ENCODE measurements at places on chromosomes 7 and 10.
A peak's percentile ranks its signal among the peaks of the same experiment; 100 is the strongest.

DNA sequence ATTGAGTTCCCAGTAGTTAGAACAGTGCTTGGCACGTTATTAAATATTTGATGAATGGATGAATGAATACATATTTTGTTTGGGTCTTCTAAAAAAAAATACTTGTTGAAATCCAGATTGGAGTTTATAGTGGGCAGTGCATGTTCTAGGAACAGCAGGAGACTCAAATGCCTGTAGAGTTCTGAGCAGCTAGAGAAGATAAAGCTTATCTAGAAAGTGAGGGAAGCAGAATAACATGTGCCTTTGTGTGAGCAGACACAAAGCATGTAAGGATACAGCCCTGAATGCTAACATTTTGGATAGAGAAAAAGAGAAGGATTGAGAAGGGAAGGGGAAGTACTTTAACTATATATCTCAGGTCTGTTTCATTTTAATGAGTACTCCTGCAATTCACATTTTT, 71.9 kb downstream of the SRI start:
- no peak for DNase-seq
- no peaks in the 10 kb centered on the region for H3K27me3 ChIP-seq
- H3K4me1 ChIP-seq = no peaks in the 10 kb centered on the region
- H3K27ac ChIP-seq = no peak overlapping the region
- H3K36me3 ChIP-seq = peaks cover 8% of the 10 kb centered on the region
- H3K4me3 ChIP-seq = no peak overlapping the region

DNA sequence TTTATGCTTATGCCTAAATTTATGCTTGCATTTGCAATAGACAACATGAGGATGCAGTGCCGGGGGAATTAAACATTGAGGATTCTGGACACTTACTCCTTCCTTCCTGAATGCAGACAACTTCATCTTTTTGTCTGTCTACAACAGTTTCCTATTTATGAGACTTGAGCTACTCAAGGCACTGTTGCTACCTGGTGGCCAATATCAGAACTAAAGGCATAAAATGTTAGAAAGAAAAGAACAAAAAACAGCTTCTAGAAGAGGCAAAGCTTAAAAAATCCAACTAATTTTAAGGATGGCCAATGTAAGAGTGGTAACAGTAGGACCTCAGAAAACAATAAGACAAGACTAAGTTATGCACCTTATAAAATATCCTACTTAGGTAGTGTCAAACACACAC, 144.5 kb upstream of the PTN start:
- H3K4me1 ChIP-seq = no peaks in the 10 kb centered on the region
- DNase-seq = no peak
- no peaks in the 10 kb centered on the region for H3K36me3 ChIP-seq
- H3K27me3 ChIP-seq = no peaks in the 10 kb centered on the region
- no peak overlapping the region for H3K4me3 ChIP-seq

GRCh38 chr7:68078157-68078710, 1081.6 kb downstream of the TYW1 start:
- H3K4me3 ChIP-seq = no peak overlapping the region
- H3K27ac ChIP-seq = no peak overlapping the region
- no peaks in the 10 kb centered on the region for H3K36me3 ChIP-seq
- no peaks in the 10 kb centered on the region for H3K27me3 ChIP-seq
- no peak for DNase-seq
- H3K4me1 ChIP-seq = no peaks in the 10 kb centered on the region

DNA sequence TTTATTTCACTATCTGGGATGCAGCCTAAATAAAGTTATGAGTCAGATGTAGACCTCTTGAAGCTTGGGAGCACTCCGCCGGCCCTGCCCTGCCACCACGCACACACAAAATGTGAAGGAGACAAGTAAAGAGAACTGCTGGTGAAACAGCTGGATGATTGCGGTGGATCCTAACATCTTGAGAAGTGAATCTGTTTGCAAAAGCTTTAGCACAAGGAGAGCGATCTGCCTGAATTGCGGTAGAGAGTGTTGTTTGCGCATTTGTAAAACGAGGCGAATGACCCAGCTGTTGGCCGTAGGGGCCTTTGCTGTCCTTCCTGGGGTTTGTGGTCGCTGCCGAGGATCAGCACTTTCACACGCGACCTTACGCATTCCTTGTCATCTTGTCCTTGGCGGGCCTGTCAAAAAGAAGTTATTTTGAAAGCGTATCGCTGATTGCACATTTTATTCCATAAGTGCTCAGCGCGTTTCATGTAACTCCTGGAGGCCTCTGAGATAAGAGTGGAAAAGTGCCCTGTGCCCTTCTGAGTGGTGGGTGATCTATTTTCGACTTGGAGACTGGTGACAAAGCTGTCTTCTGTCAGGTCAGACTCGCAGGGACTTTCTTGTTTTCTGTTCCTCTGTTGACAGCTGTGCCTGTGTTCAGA, 40.8 kb downstream of the RBM20 start:
- H3K27ac ChIP-seq = no peak overlapping the region
- peaks cover 3% of the 10 kb centered on the region for H3K4me1 ChIP-seq

- peaks cover 11% of the 10 kb centered on the region for H3K4me1 ChIP-seq
- H3K36me3 ChIP-seq = peaks cover 2% of the 10 kb centered on the region
- DNase-seq = no peak
Observed at GRCh38 chr7:39720586-39720985, 97.2 kb downstream of the RALA start.

- H3K4me3 ChIP-seq = peak overlapping the region; percentile 66
- peaks cover 50% of the 10 kb centered on the region for H3K27me3 ChIP-seq
- peaks cover 38% of the 10 kb centered on the region for H3K4me1 ChIP-seq
Observed at GRCh38 chr7:80135309-80136104, 876 bp downstream of the GNAI1 start.

GRCh38 chr7:52209614-52210013, 825.8 kb upstream of the POM121L12 start:
- H3K36me3 ChIP-seq = no peaks in the 10 kb centered on the region
- no peaks in the 10 kb centered on the region for H3K27me3 ChIP-seq
- no peaks in the 10 kb centered on the region for H3K4me1 ChIP-seq
- no peak for DNase-seq
- no peak overlapping the region for H3K4me3 ChIP-seq

GRCh38 chr10:115895166-115895565, 377.8 kb downstream of the GFRA1 start:
- H3K36me3 ChIP-seq = no peaks in the 10 kb centered on the region
- H3K4me1 ChIP-seq = no peaks in the 10 kb centered on the region
- no peak overlapping the region for H3K4me3 ChIP-seq
- no peak for DNase-seq

GRCh38 chr7:80879849-80880248, 39.0 kb downstream of the SEMA3C start:
- peaks cover 3% of the 10 kb centered on the region for H3K4me1 ChIP-seq
- no peaks in the 10 kb centered on the region for H3K27me3 ChIP-seq
- no peak overlapping the region for H3K27ac ChIP-seq
- H3K36me3 ChIP-seq = no peaks in the 10 kb centered on the region
- no peak overlapping the region for H3K4me3 ChIP-seq

GRCh38 chr7:93756890-93757289, 133.7 kb downstream of the TFPI2 start:
- H3K36me3 ChIP-seq = no peaks in the 10 kb centered on the region
- H3K4me3 ChIP-seq = no peak overlapping the region
- no peaks in the 10 kb centered on the region for H3K4me1 ChIP-seq
- no peak for DNase-seq
- H3K27me3 ChIP-seq = no peaks in the 10 kb centered on the region
- H3K27ac ChIP-seq = no peak overlapping the region

DNA sequence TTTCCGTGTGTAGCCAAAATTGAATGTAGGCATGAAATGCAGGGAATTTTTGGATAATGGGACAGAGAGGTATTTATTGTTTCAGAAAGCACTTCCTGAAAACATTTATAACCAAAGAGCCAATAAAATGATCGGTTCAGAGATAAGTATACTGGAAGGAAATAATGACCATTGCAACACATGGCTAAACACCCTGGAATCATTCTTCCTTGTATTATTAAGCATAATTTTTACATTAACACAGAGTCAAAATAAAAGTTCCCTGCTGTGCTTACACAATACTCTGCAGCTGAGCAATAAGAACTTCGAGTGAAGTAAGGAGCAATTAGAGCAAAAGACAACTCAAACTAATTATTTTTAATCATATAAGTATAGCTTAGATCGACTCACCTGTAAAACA, 648.3 kb downstream of the TNS3 start:
- DNase-seq = no peak
- no peak overlapping the region for H3K27ac ChIP-seq
- H3K4me3 ChIP-seq = no peak overlapping the region
- H3K4me1 ChIP-seq = no peaks in the 10 kb centered on the region

- no peaks in the 10 kb centered on the region for H3K27me3 ChIP-seq
- H3K4me3 ChIP-seq = no peak overlapping the region
- H3K4me1 ChIP-seq = peaks cover 2% of the 10 kb centered on the region
- DNase-seq = no peak
Observed at GRCh38 chr7:27605689-27606269, 56.9 kb downstream of the HIBADH start.

DNA sequence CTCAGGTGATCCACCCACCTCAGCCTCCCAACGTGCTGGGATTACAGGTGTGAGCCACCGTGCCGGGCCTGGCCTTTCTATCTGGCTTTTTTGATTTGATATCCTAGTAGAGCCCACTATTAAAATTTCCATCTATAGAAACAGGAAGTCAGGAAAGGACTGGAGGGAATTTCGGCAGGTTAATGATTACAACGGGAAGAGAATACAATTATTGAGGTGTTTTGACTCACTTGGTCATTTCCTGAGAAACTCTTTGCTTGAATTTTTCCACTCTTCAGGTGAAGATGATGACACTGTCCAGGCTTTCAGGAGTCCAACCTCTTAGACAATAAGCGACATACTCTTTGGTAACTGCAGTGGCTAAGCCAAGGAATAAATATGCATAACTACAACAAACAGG, 1.1 kb upstream of the MKLN1 start:
- peaks cover 58% of the 10 kb centered on the region for H3K4me1 ChIP-seq
- no peak for DNase-seq
- peaks cover 5% of the 10 kb centered on the region for H3K36me3 ChIP-seq
- peak overlapping the region; percentile 96 for H3K4me3 ChIP-seq

- H3K4me1 ChIP-seq = no peaks in the 10 kb centered on the region
- peaks cover 5% of the 10 kb centered on the region for H3K27me3 ChIP-seq
- no peaks in the 10 kb centered on the region for H3K36me3 ChIP-seq
- no peak for DNase-seq
Observed at GRCh38 chr7:131292141-131292905, 35.4 kb upstream of the MKLN1 start.

DNA sequence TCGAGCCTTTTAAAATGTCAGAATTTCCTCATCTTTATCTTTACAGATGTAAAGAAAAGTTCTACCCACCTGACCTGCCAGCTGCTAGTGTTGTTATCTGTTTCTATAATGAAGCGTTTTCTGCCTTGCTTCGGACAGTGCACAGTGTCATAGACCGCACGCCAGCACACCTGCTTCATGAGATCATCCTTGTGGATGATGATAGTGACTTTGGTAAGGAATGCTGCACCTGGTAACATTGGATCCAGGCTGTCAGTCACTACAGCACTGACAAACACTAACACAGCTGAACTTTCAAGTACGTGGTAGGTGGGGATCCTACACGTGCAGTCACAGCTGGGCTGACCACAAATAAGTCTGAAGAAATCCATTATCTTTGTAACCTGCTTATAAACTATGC, 77.6 kb downstream of the GALNT11 start:
- peaks cover 7% of the 10 kb centered on the region for H3K4me1 ChIP-seq
- peaks cover 26% of the 10 kb centered on the region for H3K36me3 ChIP-seq
- no peak overlapping the region for H3K4me3 ChIP-seq

- no peak for DNase-seq
- no peaks in the 10 kb centered on the region for H3K4me1 ChIP-seq
- no peak overlapping the region for H3K27ac ChIP-seq
- H3K27me3 ChIP-seq = no peaks in the 10 kb centered on the region
- no peaks in the 10 kb centered on the region for H3K36me3 ChIP-seq
Observed at GRCh38 chr10:53115660-53116059, 343.1 kb upstream of the MBL2 start.

- H3K4me1 ChIP-seq = no peaks in the 10 kb centered on the region
- H3K27me3 ChIP-seq = no peaks in the 10 kb centered on the region
- no peaks in the 10 kb centered on the region for H3K36me3 ChIP-seq
- no peak for DNase-seq
- H3K4me3 ChIP-seq = no peak overlapping the region
- H3K27ac ChIP-seq = no peak overlapping the region
Observed at GRCh38 chr10:106440355-106440754, 724.2 kb downstream of the SORCS1 start.

DNA sequence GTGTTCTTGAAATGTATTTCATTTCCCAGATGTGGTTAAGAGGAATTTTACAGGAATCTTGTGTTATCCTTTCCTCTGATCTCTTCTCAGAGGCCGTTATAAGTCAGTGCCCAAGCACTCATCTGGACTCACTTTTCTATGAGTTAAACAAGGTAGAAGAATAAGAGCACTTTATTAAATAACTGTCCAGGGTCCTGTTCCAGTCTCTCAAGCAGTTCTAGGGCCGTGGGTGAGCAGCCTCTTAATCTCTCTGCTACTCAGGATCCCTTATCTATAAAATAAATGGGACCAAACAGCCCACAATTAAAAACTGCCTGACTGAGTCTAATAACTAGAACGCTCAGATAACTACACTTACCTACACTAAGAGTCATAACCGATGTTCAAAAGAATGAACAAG, 111.2 kb downstream of the OSBPL3 start:
- no peak for DNase-seq
- H3K27me3 ChIP-seq = no peaks in the 10 kb centered on the region
- peak overlapping the region; percentile 14 for H3K27ac ChIP-seq

GRCh38 chr10:69037489-69037888, 48.9 kb downstream of the KIFBP start:
- H3K4me3 ChIP-seq = no peak overlapping the region
- H3K27me3 ChIP-seq = no peaks in the 10 kb centered on the region
- no peak overlapping the region for H3K27ac ChIP-seq
- no peak for DNase-seq

DNA sequence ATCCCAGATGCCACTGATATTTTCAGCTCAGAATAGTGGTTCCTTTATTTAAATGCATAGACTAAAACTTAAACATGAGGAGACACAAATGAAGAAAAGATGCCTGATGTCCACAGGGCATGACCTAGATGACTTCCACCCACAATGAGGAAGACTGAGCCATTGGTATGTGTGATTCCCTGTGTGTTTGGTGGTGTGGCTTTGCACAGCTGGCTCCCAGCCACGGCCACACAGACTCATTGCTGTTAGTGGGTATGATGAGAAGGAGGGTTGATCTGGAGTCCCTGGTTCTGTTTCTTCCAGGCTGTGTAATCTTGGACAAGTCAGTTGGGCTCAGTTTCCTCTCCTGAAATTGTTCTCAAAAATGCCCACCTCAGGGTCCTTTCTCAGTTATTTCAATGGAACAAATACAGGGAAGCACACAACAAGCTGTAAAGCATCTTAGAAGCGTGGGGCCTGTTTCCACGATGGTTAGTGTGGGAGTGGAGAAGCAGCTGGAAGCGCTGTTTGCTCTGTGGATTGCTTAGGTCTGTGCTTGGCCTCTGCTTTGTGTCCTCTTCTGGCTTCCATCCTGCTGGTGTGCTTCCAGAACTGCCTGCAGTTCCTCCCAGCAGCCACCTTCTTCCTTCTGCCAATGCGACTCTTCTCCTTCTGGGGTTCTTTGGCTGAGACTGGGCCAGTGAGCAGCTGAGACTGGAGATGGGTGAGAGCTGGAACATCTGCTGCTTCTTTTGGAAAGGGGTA, 303.7 kb downstream of the BMPER start:
- no peak overlapping the region for H3K4me3 ChIP-seq
- no peak for DNase-seq
- no peaks in the 10 kb centered on the region for H3K36me3 ChIP-seq
- no peak overlapping the region for H3K27ac ChIP-seq
- H3K27me3 ChIP-seq = no peaks in the 10 kb centered on the region
- H3K4me1 ChIP-seq = no peaks in the 10 kb centered on the region

All from activated naive CD8-positive, alpha-beta T cell treated with anti-CD3 and anti-CD28 coated beads, Interleukin-2, amount 50 U/mL, for 24 hours (primary cell).